ENCODE measurements at places on chromosomes 16 and 17. TPM values are rescaled to one million over a fixed set of nuclear protein-coding genes. Genes with fewer than 3 reads are reported as not detected.

FBXW10 gene
- total RNA-seq = not detected

- H3K36me3 ChIP-seq = peaks cover 36% of the 10 kb centered on the region
- no peaks in the 10 kb centered on the region for H3K27me3 ChIP-seq
- no peak overlapping the region for H3K27ac ChIP-seq
- peaks cover 3% of the 10 kb centered on the region for H3K4me1 ChIP-seq
- no peak overlapping the region for H3K4me3 ChIP-seq
- DNase-seq = peak; percentile 55
Observed at GRCh38 chr17:50183421-50183994, 17.7 kb downstream of the SGCA start.

- H3K27me3 ChIP-seq = no peaks in the 10 kb centered on the region
- H3K36me3 ChIP-seq = no peaks in the 10 kb centered on the region
- no peak overlapping the region for H3K4me3 ChIP-seq
- H3K27ac ChIP-seq = no peak overlapping the region
Observed at GRCh38 chr17:29197516-29198272, 17.5 kb upstream of the MYO18A start.

DNA sequence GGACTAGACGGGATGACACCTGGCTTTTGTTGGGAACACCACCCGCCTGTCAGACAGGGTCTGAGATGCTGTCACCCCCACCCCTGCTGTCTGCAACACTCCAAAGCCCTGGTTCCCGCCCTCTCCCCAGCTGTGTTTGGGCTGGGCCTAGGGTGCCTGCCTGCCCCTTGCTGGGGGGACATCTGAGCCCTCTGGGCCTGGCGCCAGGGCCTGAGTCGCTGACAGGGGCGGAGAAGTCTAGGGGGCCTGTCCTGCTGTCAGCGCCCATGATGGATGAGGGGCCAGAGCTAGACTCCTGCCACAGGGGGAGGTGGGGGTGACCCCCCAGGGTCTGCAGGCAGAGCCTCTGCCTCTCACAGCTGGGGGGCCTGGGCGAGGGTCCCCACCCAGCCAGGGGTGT, 7.6 kb upstream of the PKMYT1 start:
- H3K27me3 ChIP-seq = no peaks in the 10 kb centered on the region
- no peak overlapping the region for H3K27ac ChIP-seq
- H3K36me3 ChIP-seq = no peaks in the 10 kb centered on the region

Measured in heart left ventricle (tissue), 16 donors.